ENCODE measurements at places on chromosomes 3 and 15. TPM values are rescaled to one million over a fixed set of nuclear protein-coding genes. Genes with fewer than 3 reads are reported as not detected.
A peak's percentile ranks its signal among the peaks of the same experiment; 100 is the strongest.

Gene CCR3
- not detected for total RNA-seq

Gene AMOTL2
- total RNA-seq, result 300 TPM

Gene TEX55
- total RNA-seq, result not detected

Gene C15orf61
- 12.1 TPM for total RNA-seq

Gene BNC1
- 3.3 TPM for total RNA-seq

Gene OXTR
- total RNA-seq, result 6.2 TPM

Gene RPLP1
- 94.6 TPM for total RNA-seq

Gene SNURF
- 15.3 TPM for total RNA-seq

Gene ENTPD3
- 0.36 TPM for total RNA-seq

Gene GP9
- total RNA-seq, result not detected

Gene IGSF11
- total RNA-seq, result under 0.01 TPM

Gene CFAP92
- not detected for total RNA-seq

Gene SLC28A1
- total RNA-seq, result not detected

Gene PLEKHO2
- 38.3 TPM for total RNA-seq

DNA sequence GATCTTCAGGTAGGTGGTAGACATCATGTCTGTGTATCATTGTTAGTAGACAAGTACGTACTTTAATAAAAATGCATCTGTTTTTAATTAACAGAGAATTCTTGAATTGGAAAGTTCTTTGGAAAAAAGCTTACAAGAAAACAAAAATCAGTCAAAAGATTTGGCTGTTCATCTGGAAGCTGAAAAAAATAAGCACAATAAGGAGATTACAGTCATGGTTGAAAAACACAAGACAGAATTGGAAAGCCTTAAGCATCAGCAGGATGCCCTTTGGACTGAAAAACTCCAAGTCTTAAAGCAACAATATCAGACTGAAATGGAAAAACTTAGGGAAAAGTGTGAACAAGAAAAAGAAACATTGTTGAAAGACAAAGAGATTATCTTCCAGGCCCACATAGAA, 149.1 kb upstream of the LRRFIP2 start:
- no peak for DNase-seq
- H3K4me3 ChIP-seq, result no peak overlapping the region
- peaks cover 52% of the 10 kb centered on the region for H3K36me3 ChIP-seq
- H3K4me1 ChIP-seq, result peaks cover 20% of the 10 kb centered on the region
- H3K27me3 ChIP-seq, result no peaks in the 10 kb centered on the region
- no peak overlapping the region for H3K27ac ChIP-seq

- H3K4me1 ChIP-seq, result peaks cover 41% of the 10 kb centered on the region
- DNase-seq, result no peak
These were observed 44.2 kb downstream of the MGLL start for GRCh38 chr3:127777921-127778656.

GRCh38 chr3:62589078-62589477, 215.7 kb upstream of the FEZF2 start:
- H3K36me3 ChIP-seq, result no peaks in the 10 kb centered on the region
- H3K27ac ChIP-seq, result no peak overlapping the region
- no peaks in the 10 kb centered on the region for H3K27me3 ChIP-seq
- H3K4me1 ChIP-seq, result peaks cover 29% of the 10 kb centered on the region
- no peak overlapping the region for H3K4me3 ChIP-seq

GRCh38 chr3:46399098-46399497, 7.8 kb downstream of the CCR5AS start:
- DNase-seq, result no peak
- no peak overlapping the region for H3K4me3 ChIP-seq
- peaks cover 21% of the 10 kb centered on the region for H3K4me1 ChIP-seq
- H3K27ac ChIP-seq, result no peak overlapping the region

GRCh38 chr3:128572644-128573105, 77.9 kb downstream of the RPN1 start:
- H3K36me3 ChIP-seq, result no peaks in the 10 kb centered on the region
- DNase-seq, result peak; percentile 76
- H3K27ac ChIP-seq, result no peak overlapping the region
- no peaks in the 10 kb centered on the region for H3K4me1 ChIP-seq

GRCh38 chr3:178676942-178677790, 140.9 kb downstream of the KCNMB2 start:
- no peak overlapping the region for H3K27ac ChIP-seq
- H3K36me3 ChIP-seq, result no peaks in the 10 kb centered on the region
- no peaks in the 10 kb centered on the region for H3K27me3 ChIP-seq
- peak; percentile 2 for DNase-seq
- H3K4me1 ChIP-seq, result no peaks in the 10 kb centered on the region

DNA sequence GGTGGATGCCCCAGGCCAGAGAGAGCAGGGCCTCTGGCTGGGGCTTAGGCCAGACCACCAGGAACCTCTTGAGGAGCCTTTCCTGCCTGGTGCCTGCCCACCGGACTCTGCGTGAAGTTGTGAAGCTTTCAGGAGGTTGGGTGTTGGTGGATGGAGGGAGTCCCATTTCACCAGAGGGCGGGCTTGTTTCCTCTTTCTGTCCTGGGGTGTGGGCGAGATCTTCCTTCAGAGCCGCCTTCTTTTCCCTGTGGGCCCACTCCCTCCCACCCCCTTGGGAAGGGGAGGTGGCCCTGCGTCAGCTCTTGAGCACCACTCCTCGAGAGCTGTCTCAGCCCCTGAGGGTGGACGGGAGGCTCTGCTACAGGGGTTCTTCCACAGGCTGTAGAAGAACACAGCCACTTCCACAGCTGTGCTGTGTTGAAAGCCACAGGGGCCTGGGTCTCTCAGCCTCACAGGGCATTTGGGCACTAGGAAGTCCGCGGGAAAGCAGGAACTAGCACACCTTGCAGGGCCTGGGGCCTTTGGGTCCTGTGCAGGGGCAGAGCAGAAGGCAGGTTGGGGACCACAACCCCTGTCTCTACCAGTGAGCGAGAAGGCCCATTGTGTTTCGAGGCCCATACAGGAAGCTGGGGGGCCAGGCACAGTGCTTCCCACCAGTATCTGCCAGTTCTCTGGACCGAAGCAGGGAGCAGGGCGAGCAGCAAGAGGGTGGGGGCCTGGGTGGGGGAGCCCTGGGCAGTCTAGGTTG, 2.1 kb downstream of the AMIGO3 start:
- H3K4me3 ChIP-seq, result no peak overlapping the region
- H3K27ac ChIP-seq, result no peak overlapping the region
- peaks cover 17% of the 10 kb centered on the region for H3K36me3 ChIP-seq
- no peaks in the 10 kb centered on the region for H3K27me3 ChIP-seq

GRCh38 chr3:49706456-49707112, 12.9 kb downstream of the AMIGO3 start:
- H3K4me1 ChIP-seq, result no peaks in the 10 kb centered on the region
- H3K27ac ChIP-seq, result no peak overlapping the region
- no peak overlapping the region for H3K4me3 ChIP-seq
- H3K36me3 ChIP-seq, result peaks cover 16% of the 10 kb centered on the region
- H3K27me3 ChIP-seq, result no peaks in the 10 kb centered on the region
- DNase-seq, result peak; percentile 42

GRCh38 chr3:32850636-32851035, 32.8 kb downstream of the TRIM71 start:
- no peaks in the 10 kb centered on the region for H3K4me1 ChIP-seq
- H3K27me3 ChIP-seq, result peaks cover 13% of the 10 kb centered on the region
- H3K4me3 ChIP-seq, result no peak overlapping the region
- H3K27ac ChIP-seq, result no peak overlapping the region

DNA sequence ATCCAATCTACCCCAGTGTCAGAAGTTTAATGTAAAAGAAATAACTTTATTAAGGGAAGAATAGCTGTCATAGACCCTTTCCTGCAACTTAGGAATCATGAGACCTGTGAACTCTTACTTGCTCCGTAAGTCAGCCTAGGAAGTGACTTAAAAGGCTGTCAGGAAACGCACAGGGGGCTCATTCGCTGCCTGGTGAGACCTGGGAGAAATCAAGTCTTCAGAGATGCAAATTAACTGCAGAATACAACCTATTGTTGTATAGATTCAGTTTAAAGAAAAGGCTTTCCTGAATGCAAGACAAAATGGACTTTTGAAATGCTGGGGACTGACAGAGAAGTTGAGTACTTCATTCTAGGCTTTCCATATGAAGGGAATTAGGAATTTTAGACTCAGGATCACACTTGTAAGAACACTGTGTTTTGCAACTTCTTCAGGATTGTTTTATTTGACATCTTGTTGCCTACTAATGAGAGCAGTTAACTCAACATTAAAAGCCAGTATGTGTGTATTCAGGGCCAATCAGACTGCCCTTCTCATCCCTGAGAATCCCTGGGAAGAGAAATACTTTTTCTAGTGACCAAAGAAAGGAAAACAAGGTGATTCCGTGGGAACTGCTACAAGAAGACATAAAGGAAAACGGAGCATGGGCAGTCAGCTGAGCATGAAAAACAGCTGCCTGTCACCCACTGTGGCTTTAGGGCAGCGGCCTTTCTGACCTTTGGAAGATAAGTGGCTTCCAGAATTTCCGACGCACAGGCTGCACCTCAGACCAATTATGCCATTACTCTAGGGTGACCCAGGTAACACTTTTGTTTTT, 18.5 kb upstream of the DPPA4 start:
- no peaks in the 10 kb centered on the region for H3K27me3 ChIP-seq
- no peak overlapping the region for H3K27ac ChIP-seq
- H3K4me1 ChIP-seq, result no peaks in the 10 kb centered on the region
- no peak for DNase-seq

DNA sequence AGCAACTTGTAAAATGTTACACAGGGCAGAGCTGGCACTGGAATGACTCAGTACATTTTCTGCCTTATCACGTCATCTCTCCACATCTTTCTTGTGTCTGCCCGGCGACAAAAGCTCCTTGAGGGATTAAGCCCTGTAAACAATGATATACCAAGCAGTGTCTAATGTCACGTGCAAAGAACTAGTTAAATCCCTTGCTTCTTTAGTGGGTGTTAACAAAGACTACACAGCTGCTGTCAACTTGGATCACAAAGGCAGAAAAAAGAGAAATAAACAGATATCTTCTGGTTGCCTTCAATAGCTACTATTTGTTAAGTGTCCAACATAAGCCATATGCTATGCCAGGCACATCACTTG, 48.1 kb upstream of the FRMD4B start:
- H3K27ac ChIP-seq, result no peak overlapping the region
- H3K27me3 ChIP-seq, result peaks cover 14% of the 10 kb centered on the region
- H3K4me1 ChIP-seq, result no peaks in the 10 kb centered on the region
- DNase-seq, result no peak
- H3K4me3 ChIP-seq, result no peak overlapping the region

DNA sequence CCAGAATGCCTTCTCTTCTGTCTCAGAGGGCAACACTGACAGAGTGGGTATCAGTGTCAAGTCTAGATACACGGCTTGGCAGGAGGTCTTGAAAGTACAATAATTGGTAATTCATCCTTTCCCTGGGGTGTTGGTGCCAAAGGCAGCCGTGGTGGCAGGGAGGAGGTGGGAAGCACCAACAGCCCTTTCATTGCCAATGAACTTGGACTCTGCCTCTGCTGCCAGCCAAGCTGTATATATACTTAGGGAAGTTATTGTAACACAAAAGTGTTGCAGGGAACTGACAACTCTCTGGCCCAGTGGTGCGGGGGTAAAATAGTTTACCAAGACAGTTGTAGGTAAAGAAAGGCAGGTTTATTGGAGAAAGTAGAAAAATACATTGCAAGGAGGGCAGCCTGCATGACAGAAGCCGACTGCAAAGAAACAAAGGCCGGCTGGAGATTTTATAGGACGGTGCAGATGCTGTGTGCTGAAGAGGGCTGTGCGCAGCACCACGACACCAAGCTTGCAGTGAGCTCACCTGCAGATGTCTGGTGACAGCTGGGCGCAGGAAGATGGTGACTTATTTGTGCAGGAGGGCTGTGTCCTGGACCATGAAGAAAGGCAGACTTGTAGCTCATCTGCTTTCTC, 4.0 kb upstream of the FAM3D start:
- no peaks in the 10 kb centered on the region for H3K27me3 ChIP-seq
- H3K4me3 ChIP-seq, result no peak overlapping the region
- DNase-seq, result no peak
- no peak overlapping the region for H3K27ac ChIP-seq
